NB4 (cell line): ENCODE measurements at places on chromosomes 16 and 17.
A peak's percentile ranks its signal among the peaks of the same experiment; 100 is the strongest.

- DNase-seq: no peak
These were observed 97.8 kb downstream of the WDR59 start for GRCh38 chr16:74887084-74887483.

- DNase-seq: peak; percentile 96
These were observed 32.8 kb upstream of the ABCC12 start for GRCh38 chr16:48188449-48189102.

DNA sequence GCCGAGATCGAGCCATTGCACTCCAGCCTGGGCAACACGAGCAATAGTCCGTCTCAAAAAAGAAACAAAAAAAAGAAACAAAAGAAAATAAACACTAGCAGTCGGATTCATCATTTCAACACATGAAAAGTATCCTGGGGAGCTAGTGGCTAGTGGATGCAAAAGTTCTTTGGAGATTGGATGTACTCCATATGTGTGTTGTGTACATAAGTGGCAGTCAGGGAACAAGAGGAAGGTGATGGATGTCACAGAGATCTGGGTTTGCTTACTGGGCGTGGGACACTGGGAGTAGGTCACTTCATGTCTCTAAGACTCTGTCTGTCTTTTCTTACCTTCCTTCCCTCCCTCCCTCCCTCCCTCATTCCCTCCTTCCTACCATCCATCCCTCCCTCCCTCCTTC, 35.4 kb downstream of the MRC2 start:
- no peak for DNase-seq

DNA sequence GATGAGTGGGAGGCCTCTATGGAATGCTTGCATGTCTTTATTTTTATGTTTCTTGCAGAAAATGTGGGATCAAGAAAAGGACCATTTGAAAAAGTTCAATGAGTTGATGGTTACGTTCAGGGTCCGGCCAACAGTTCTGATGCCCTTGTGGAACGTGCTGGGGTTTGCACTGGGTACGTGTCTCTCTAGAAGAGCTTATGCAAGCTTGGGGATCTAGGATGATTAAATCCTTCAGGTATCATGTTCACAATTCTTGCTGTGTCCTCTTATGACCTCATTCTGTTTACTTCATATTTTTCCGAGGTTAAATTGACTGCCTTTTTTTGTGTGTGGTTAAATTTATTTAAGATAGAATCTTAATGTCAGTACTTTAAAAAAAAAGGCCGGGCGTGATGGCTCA, 6.4 kb downstream of the COQ7 start:
- no peak for DNase-seq

DNA sequence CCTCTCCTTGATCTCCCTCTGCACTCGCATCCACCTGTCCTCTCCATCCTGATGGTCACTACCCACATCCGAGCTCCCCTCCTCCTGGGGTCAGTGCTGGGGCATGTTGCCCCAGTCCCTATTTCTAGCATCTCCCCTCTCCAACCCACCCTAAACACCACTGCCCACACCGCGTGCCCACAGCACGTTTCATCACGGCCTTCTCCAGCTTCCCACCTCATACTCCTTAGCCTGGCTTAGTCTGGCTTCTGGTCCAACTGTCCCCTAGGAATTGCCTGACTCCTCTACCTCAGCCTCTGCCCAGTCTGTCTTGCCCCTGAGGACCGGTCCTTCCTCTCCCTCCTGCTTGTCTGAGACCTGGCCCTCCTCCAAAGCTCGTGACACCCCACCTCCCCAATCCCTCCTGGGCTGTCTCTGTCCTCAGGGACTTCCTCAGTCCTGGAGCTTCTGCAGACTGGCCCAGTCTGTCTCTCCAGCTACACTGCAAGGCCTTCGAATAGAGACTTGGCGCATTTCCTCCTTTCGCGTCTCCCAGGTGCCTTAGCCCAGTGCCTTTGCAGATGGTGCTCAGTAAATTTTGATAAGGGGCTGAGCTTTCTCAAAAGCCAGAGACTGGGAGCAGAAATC, 4.9 kb downstream of the ALOX15 start:
- DNase-seq: peak; percentile 60

- no peak for DNase-seq
These were observed 11.5 kb downstream of the SMG6 start for GRCh38 chr17:2292100-2292499.

- no peak for DNase-seq
These were observed 33.8 kb upstream of the CLEC18A start for GRCh38 chr16:69917311-69917710.

DNA sequence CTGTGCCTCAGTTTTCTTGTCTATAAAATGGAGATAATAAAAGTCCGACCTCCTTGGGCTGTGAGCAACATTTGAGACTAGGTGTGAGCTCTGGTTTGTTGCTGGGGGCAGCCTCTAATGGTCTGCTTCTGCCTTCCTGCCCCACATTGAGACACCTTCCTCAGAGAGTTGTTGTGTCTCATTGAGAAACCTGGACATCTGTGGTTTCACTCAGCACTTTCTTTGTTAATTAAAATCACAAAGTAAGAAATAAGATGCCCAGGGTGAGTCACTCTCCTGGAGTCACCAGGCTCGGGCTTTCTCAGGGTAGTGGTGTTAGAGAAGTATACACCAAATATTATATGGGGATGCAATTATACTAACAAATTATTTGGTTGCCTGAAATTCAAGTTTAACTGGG, 389.2 kb upstream of the SALL1 start:
- DNase-seq: peak; percentile 70

DNA sequence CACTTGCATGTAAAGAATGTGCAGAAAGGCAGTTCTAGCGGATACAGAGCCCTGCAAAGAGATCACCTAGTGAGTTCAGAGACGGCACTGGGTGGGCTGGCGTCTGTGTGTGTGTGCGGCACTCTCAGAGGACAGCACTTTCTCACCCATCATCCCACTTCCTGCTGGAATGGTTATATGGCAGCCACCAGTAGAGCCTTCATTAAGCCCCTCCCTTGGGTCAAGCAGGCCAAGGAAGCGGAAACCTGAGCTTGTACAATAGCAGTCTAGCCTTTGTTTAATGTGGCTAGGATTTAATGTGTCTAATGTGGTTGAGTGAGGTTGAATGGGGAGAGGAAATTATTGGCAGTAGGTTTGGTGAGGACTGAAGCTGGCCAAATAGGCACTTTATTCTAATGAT, 88.3 kb upstream of the ELAC2 start:
- DNase-seq: no peak

DNA sequence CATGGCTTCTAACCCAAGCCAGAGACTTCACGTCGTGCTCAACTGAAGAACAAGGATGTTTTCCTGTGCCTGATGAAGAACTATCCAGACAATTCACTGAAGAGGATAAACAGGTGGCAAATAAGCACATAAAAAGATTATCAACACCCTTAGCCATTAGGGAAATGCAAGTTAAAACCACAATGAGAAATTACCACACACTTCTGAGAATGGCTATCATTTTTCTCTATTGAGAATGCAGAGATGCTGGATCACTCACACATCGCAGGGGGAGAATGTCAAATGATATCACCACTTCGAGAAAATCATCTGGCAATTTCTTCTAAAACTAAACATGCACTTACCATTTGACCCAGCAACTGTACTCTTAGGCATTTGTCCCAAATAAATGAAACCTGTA, 162.8 kb downstream of the IRX3 start:
- peak; percentile 30 for DNase-seq

GRCh38 chr17:13609941-13610340, 8.2 kb upstream of the HS3ST3A1 start:
- DNase-seq: no peak

DNA sequence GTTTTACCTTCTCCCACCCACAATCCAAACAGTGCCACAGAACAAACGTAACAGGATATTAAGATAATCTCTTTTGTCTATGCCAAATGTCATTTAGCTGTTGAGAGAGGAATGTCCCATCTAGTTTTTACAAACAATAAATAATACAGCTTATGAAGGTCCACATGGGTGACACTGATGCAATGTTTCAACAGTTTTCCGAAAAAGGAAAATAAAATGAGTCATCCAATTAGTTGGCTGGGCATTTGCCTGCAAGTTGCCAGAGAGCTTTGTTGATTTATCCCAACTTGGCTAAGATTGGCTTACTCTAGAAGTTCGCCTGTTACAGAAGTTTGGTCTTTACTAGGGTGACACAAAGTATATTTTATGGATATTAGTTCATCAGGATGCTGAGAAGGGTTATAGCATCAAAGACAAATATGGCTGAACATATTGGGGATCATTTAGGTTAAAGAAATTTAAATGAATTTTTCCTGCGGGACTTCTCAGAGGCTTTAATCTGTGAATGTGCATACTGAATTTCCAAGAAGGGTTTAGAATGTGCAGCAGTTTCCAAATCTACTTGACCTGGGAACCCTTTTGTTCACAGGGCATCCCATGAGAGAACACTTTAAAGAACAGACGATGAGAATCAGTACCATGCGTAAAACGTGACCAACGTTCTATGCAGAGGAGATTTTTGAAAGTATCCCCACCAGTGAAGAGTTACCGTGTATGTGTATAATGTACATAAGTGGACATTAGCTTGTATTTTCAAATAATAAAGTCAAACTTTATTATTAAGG, 73.1 kb downstream of the CDH13 start:
- peak; percentile 6 for DNase-seq

DNA sequence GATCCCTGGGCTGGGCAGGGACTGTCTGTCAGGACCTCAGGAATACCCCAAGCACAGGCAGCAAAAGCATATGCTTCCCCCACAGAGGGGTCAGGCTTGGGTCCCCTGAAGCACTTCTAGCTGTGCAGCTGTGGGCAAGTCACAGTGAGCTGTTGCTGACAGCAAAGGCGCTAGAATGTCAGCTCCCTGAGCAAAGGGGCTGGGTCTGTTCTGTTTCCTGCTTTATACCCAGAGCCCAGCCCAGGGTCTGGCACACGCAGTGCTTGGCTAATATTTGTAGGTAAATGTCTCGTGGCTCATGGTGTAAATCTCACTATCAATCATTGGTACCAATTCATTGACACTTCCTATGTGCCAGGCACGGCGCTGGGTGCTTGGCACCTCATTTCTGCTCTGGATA, 16.6 kb upstream of the MPRIP start:
- DNase-seq: no peak

DNA sequence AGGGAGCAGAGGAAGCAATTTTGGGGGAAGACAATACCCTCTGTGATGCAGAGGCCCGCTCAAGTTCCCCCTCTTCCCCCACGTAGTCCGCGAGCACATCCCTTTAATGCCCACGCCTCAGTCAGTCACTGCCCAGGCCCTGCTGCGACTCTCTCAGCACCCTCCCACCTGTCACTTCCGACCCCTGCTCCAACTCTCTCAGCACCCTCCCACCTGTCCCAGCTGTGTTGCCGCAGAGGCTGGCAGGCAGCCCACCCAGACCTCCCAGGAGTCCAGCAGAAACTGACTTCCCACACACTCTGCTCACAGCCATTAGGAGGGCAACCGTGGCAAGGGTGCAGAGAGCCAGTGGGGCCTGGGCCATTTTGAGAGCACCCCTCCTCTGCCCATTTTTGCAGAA, 92.7 kb downstream of the WSCD1 start:
- no peak for DNase-seq

DNA sequence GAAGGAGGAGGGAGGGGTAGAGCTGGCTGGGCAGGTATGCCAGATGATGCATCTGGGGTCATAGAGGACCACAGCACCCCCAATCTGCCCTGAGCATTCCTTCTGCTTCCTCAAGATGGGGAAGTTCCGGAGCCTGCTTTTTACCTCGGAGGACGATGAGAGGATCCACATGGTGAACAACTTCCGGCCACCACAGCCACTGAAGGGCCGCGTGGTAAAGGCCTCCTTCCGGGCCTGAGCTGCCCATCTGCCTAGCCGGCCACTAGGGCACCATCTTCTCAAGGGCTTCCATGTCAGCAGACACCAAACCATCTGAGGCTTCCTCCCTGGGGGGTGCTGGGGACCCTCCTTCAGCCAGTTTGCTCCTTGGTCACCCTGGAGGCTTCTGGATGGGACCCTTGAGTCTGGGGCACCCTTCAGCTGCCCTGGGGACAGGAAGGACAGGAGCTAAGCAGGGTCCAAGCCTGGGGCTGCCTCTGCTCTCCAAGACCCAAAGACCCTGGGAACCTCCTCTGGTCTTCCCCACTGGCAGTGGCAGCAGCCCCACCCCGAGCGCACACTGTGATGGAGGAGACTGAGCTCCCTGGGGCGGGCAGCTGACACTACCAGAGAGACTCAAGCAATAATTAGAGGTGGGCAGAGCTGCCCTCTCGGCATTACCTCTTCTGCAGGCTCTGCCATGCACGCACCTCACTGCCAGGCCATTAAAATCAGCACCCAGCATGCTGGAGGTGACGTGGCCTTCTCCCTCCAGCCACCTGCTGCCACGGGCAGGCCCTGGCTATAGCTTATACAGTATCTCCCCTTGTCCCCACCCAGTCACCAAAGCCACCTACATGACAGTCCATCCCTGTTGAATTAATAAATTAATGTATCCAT, 9.3 kb downstream of the CA7 start:
- DNase-seq: no peak

- DNase-seq: no peak
These were observed 41.7 kb downstream of the ESRP2 start for GRCh38 chr16:68194251-68194650.

DNA sequence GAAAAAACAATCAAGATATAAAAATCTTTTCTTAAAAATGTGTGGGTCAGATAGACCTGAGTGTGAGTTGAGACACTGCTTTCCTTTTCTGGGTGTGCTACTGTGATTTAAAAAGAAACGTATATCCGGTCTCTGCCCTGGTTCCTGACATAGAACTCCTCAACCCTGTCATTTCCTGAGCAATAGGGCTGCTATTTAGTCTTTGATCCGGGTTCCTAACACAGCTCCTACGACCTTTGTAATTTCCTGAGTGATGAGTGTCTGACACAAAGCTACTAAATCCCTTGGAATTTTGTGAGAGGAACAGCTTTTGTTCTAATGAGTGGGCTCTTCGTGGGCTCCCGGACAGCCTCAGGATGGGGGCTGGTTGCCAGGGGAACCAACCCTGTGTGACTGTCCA, 93.9 kb upstream of the FA2H start:
- DNase-seq: no peak

- no peak for DNase-seq
These were observed 29.8 kb upstream of the ACSF3 start for GRCh38 chr16:89063768-89064320.

DNA sequence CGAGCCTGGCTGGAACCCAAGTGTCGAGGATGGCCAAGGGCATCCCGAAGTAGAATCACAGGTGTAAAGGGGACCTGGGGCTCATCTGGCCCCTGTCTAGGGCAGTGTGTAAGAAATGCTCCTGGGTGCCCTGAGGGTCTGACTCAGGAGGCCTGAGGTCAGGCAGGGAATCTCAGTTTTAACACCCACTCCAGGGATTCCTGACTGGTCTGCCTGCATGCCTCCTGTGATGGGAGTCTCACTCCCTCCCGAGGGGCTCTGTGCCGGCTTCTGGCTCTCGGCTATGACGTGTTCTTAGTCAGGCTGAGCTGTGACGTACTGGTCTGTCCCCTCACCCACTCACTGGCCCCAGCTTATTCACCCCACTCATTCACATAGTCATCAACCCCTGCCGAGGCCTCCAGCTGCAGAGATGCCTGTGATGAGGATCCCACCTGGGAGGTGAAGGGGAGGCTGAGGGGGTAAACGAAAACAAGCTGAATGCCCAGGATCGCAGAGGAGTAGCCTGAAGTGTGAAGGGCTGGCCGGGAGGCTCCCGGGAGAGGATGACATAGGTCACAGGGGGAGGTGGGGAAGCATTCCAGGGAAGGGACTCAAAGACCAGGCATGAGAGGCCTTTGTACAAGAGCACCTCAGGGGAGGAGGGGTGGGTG, 23.8 kb downstream of the FAM83G start:
- DNase-seq: no peak
